ENCODE measurements at places on chromosomes 2 and 18.

DNA sequence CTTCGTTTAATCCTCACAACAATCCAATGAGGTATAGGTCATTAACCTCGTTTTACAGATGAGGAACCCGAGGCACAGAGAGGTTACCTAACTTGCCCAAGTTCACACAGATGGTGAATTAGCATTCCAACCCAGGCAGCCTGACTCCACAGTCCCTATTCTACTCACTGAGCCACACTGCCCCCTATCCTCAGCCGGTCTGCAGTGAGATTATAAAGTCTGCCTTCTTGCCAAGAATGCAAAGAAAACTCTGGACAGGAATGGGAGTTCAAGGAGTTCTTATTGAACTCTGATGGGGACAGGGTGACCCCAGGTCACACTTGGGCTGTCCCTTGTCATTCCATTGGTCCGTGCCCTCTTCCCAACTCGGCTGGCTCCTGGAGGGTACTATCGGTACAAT lies 118.1 kb upstream of the MSH6 start:
- H3K4me1 ChIP-seq, result no peaks in the 10 kb centered on the region
- H3K36me3 ChIP-seq, result no peaks in the 10 kb centered on the region

GRCh38 chr2:10271509-10271908 lies 31.2 kb upstream of the HPCAL1 start:
- DNase-seq, result no peak
- no peak overlapping the region for H3K27ac ChIP-seq
- no peaks in the 10 kb centered on the region for H3K36me3 ChIP-seq
- H3K27me3 ChIP-seq, result no peaks in the 10 kb centered on the region
- H3K4me1 ChIP-seq, result peaks cover 3% of the 10 kb centered on the region

DNA sequence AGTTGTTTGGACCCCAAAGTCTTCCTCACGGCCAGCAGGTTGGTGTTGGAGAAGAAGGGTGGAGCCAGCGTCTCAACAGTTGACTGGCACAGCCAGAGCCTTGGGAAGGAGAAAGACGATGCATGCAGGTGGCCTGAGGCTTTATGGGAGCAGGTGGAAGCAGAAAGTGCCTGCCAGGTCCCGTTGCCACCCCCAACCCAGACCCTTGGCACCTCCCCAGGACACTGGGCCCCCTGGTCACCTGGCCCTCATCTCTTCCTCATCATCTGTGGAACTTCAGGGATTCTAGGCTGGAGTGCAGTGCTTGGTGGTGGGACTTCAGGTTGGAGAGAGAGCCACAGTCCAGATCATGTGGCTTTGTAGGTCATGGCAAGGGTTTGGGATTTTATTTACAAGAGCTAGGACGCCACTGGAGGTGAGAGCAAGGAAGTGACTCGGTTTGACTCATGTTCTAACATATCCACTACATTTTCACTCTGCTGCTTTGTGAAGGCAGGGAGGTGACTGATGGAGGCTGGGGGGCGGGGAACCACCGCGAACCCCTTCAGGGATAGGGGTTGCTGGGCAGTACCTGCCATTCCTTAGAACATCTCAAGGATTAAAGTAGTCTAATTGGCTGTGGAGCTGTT lies 62.5 kb upstream of the B3GNT7 start:
- H3K27ac ChIP-seq, result no peak overlapping the region
- H3K27me3 ChIP-seq, result no peaks in the 10 kb centered on the region
- H3K4me3 ChIP-seq, result no peak overlapping the region

- H3K4me1 ChIP-seq, result peaks cover 14% of the 10 kb centered on the region
- no peaks in the 10 kb centered on the region for H3K27me3 ChIP-seq
- peak; percentile 43 for DNase-seq
- H3K4me3 ChIP-seq, result peak overlapping the region; percentile 71
These were observed 221.5 kb upstream of the ACVR2A start for GRCh38 chr2:147623328-147623727.

DNA sequence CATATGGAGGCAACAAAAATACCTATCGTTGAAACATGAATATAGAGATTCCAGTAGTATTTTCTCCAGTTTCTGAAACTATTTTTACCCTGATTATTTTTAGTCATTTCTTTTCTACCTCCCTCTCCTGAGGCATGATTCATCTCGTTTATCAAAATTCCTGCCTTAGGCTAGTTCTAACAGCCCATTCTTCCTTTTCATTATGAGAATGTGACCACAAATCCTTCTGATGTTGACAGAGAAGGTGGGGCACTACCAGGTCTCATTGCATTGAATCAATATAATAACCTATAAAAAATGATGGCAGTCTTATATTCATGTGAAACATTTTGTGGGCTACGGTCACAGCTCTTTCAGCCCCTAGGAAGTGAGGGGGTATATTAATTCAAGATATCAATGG lies 406.5 kb upstream of the UBE2E3 start:
- H3K27ac ChIP-seq, result no peak overlapping the region
- DNase-seq, result no peak
- H3K4me1 ChIP-seq, result no peaks in the 10 kb centered on the region
- no peaks in the 10 kb centered on the region for H3K36me3 ChIP-seq
- no peaks in the 10 kb centered on the region for H3K27me3 ChIP-seq
- no peak overlapping the region for H3K4me3 ChIP-seq

DNA sequence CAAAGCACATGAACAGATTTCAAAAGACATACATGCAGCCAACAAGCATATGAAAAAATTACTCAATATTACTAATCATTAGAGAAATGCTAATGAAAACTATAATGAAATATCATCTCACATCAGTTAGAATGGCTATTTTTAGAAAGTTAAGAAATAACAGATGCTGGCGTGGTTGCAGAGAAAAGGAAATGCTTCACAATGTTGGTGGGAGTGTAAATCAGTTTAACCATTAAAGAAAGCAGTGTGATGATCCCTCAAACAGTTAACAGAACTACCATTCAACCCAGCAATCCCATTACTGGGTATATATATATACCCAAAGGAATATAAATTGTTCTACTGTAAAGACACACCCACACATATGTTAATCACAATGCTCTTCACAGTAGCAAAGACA lies 117.7 kb upstream of the SETBP1 start:
- H3K4me1 ChIP-seq, result no peaks in the 10 kb centered on the region
- no peak overlapping the region for H3K27ac ChIP-seq
- no peak overlapping the region for H3K4me3 ChIP-seq
- no peaks in the 10 kb centered on the region for H3K36me3 ChIP-seq
- DNase-seq, result no peak

DNA sequence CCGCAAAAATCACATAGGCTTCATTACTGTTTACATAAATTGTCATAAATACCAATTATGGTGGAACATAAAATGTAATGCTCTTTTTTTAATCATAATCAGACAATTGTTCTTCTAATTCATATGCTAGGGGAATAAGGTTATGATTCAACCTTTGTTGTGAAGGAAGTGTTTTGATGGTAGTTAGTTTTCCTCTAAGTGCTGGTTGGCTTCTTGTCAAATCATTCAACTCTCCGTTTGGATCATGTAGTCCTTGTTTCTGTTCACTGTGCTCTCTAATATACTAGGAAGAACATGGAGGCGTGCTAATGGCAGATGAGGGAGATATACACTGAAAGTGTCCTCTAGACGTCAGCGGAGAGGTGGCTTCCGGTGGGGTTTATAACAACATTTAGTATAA lies 1938.0 kb upstream of the PIK3C3 start:
- no peaks in the 10 kb centered on the region for H3K27me3 ChIP-seq
- no peak overlapping the region for H3K27ac ChIP-seq
- no peak overlapping the region for H3K4me3 ChIP-seq
- H3K36me3 ChIP-seq, result no peaks in the 10 kb centered on the region
- H3K4me1 ChIP-seq, result no peaks in the 10 kb centered on the region

DNA sequence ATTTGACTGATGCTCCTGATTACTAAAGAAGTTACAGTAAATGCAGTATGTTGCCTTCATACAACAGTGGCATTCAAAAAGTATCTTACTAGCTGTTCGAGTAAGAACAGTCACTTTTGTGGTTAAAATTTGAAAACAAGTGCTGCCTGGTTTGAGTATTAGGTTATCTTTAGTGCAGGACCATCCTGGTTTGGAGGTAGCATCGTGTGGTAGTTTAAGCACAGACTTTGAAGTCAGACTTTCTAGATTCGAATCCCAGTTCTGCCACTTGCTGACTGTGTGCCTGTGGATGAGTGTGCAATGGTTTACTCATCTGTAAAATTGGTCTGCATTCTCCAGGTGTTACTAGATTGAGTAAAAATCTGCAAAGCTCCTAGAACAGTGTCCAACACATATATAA lies 96.8 kb downstream of the SGPP2 start:
- H3K4me1 ChIP-seq, result no peaks in the 10 kb centered on the region
- DNase-seq, result no peak
- H3K4me3 ChIP-seq, result no peak overlapping the region
- H3K27me3 ChIP-seq, result peaks cover 3% of the 10 kb centered on the region

- no peak for DNase-seq
- no peaks in the 10 kb centered on the region for H3K36me3 ChIP-seq
- no peak overlapping the region for H3K4me3 ChIP-seq
These were observed 608.8 kb downstream of the ADCYAP1 start for GRCh38 chr18:1513519-1513918.

GRCh38 chr2:195414537-195415100 lies 242.4 kb upstream of the SLC39A10 start:
- peaks cover 8% of the 10 kb centered on the region for H3K36me3 ChIP-seq
- DNase-seq, result no peak
- H3K27me3 ChIP-seq, result no peaks in the 10 kb centered on the region
- peaks cover 2% of the 10 kb centered on the region for H3K4me1 ChIP-seq
- no peak overlapping the region for H3K4me3 ChIP-seq
- H3K27ac ChIP-seq, result no peak overlapping the region

DNA sequence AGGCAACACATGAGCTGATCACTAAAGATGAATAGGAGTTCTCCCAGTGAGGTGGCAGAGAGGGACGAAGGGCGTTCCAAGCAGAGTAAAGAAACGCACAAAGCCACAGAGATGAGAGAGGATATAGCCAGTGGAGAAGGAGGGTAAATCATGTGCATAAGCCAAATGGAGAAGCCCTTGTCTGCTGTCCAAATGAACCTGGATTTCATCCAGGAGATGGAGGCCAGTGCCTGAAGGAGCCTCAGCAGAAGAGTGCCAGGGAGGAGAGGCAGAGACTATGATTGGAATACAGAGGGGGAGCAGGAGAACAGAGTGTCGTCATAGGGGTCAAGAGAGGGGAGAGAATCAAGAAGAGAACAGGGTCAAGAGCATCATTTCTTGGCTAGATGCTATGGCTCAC lies 48.9 kb upstream of the STPG4 start:
- no peak overlapping the region for H3K27ac ChIP-seq
- H3K27me3 ChIP-seq, result peaks cover 10% of the 10 kb centered on the region
- no peak for DNase-seq
- no peaks in the 10 kb centered on the region for H3K36me3 ChIP-seq
- H3K4me1 ChIP-seq, result no peaks in the 10 kb centered on the region

- H3K4me1 ChIP-seq, result peaks cover 2% of the 10 kb centered on the region
- H3K27ac ChIP-seq, result no peak overlapping the region
- peaks cover 2% of the 10 kb centered on the region for H3K36me3 ChIP-seq
- DNase-seq, result no peak
- H3K27me3 ChIP-seq, result peaks cover 4% of the 10 kb centered on the region
These were observed 65.6 kb upstream of the RAB6C start for GRCh38 chr2:129913695-129914495.

DNA sequence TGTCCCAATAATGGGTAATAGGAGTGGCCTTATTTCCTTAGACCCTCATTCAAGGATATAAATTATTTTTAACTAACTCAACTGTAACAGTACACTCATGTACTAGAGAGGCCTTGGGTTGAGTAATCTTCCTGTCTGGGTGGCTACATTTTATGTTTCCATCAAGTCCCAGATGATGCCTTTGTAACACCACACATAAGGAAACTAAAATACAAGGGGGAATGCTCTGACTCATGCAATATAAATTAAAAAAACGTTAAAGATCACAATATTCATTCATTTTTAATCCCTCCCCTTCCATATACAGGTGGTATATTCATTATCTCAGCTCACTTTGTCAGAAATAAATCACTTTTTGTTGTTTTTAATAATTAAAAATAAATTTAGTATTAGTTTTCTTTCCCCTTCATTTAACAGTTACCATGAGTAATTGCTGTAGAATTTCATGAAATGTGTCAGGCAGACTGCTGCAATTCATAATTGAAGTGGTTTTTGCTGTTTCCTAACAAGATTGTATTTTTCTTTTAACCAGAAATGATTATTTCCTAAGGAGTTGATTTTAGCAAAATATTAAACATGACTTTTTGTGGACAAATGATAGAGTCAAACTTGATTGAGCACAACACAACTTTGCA lies 1403.6 kb downstream of the SUCLG1 start:
- H3K4me1 ChIP-seq, result no peaks in the 10 kb centered on the region
- H3K27me3 ChIP-seq, result no peaks in the 10 kb centered on the region
- no peaks in the 10 kb centered on the region for H3K36me3 ChIP-seq
- H3K27ac ChIP-seq, result no peak overlapping the region
- H3K4me3 ChIP-seq, result no peak overlapping the region

All from activated naive CD8-positive, alpha-beta T cell treated with anti-CD3 and anti-CD28 coated beads, Interleukin-2, amount 10 ng/mL, durations not matched to agents 7 days and 5 days (primary cell).